ENCODE measurements at places on chromosomes 7 and 10. TPM values are rescaled to one million over a fixed set of nuclear protein-coding genes. Genes with fewer than 3 reads are reported as not detected.

CCDC172 gene
- total RNA-seq, result not detected

NAT16 gene
- total RNA-seq, result not detected

ASB15 gene
- not detected for total RNA-seq

GJC3 gene
- not detected for total RNA-seq

ABLIM1 gene
- 76.6 TPM for total RNA-seq

STK31 gene
- total RNA-seq, result not detected

DDX21 gene
- 73.2 TPM for total RNA-seq

CXCL12 gene
- total RNA-seq, result not detected

PPP1R9A gene
- 0.42 TPM for total RNA-seq

IFRD1 gene
- total RNA-seq, result 15.9 TPM
